ENCODE measurements at places on chromosomes 13 and 19.

GRCh38 chr13:34086281-34086680 lies 268.3 kb downstream of the RFC3 start:
- DNase-seq, result no peak

- no peak for DNase-seq
Measured at GRCh38 chr13:30868799-30869470, 37.1 kb upstream of the MEDAG start.

DNA sequence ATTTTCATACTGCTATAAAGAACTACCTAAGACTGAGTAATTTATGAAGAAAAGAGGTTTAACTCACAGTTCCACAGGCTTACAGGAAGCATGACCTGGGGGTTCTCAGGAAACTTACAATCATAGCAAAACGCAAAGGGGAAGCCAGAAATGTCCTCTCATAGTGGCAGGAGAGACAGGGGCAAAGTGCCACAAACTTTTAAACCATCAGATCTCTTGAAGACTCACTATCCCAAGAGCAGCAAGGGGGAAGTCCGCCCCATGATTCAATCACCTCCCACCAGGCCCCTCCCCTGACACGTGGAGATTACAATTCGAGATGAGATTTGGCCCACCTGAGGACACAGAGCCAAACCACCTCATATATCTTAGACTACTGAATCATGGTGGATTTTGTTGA lies 198.7 kb downstream of the KCTD12 start:
- no peak for DNase-seq

DNA sequence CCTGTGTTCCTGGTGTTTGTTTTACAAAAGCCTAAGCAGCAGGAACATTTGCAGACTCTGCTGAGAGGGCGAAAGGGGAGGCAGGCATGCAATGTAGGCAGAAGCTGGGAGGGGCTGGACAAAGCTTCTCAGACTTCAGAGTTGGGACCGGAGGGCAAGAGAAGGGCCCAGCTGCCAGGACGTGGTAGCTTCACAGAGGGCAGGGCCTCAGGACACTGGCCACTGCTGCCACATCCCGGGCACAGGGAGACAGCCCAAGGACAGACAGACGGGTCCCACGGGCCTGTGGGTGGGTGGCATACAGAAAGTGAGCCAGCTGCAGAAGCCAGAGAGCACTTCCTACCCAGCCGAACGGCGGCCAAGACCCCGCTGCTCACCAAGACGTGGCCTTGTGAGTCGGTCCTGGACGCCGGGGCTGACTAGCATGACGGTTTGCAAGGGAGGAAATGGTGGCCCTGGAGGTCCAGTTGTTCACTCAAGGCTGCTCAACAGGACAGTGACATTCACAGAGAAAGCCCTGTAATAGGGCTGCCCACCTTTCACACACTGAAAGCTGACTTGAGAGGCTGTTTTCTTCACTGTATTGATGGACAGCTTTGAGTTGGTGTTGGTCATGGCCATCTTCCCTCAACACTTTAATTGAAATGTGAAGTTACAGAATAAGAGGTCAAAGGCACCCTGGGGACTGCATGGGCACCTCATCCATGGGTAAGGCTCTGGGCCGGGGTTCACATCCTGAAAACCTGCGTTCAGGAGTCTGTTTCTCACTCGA lies 23.7 kb upstream of the TFDP1 start:
- no peak for DNase-seq

GRCh38 chr19:28466107-28467045 lies 746.6 kb downstream of the UQCRFS1 start:
- peak; percentile 42 for DNase-seq

DNA sequence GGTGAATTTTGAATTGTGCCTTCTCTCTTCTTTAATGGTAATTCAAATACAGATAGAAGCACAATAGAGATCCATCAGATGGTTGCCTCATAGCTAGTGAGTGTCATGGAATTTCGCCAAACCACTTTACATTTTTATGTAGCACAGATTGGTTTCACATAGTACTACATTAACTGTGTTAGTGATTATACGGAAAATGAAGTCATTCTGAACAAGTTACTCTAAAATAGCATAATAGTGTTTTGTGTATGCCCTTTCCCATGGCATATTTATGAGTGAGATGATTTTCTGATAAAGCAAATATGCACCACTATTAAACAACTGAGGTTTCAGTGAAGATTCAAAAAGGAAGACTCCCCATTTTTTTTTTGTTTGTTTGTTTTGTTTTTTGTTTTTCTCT lies 1623.5 kb downstream of the PCDH9 start:
- no peak for DNase-seq

DNA sequence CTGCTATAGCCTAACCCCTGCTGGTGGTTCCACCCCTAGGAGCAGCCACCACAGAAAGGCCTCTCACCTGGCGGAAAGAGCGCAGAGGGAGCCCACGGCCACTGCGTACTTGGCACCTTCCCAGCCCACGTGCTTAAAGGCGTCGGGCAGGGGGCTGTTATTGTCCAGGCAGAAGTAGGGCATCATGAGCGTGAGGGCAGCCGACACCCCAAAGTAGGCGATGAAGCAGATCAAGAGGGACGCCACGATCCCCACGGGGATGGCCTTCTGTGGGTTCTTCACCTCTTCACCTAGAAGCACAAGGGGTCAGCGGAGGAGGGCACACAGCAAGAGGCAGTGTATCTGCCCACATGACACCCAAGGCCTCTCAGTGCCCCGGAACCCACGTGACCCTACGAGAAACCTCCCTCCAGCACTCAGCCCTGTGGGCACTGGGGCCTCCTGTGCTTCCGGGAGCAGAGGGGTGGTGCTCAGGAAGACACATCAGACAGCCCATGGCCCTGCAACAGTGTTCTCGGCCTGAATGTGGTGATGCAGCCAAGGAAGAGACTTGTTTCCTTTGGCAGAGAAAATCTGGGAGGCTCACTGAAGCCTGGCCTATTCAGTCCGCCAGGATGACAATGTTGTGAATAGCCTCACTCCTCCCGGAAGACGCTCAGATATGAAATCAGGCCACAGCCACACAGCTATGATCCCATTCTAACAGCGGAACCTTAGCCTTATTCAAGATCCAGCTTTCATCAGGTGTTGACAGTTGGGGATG lies 72.1 kb downstream of the SLC7A1 start:
- no peak for DNase-seq

DNA sequence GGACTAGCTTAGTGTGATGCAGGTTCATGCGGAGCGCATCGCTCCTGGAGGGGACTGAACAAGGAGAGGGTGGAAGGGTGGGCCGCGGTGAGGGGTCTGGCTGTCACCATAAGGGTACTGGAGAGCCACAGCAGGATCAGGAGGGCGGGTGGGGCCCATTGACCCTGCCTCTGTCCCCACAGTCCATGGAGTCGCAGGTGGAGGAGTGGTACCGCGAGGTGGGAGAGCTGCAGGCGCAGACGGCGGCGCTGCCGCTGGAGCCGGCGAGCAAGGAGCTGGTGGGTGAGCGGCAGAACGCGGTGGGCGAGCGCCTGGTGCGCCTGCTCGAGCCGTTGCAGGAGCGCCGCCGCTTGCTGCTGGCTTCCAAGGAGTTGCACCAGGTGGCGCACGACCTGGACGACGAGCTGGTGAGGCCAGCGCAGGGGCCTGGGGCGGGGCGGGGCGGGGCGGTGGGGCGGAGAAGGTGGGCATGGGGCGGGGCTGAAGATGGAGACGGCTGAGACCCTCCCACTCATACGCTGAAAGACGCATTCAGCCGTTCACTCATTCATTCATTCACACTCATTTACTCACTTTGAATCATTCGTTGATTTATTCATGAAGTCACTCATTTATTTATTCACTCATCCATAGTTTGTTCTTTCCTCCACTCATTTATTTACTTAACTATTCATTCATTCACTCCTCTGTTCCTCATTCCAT lies 27.5 kb upstream of the SHKBP1 start:
- DNase-seq, result no peak

DNA sequence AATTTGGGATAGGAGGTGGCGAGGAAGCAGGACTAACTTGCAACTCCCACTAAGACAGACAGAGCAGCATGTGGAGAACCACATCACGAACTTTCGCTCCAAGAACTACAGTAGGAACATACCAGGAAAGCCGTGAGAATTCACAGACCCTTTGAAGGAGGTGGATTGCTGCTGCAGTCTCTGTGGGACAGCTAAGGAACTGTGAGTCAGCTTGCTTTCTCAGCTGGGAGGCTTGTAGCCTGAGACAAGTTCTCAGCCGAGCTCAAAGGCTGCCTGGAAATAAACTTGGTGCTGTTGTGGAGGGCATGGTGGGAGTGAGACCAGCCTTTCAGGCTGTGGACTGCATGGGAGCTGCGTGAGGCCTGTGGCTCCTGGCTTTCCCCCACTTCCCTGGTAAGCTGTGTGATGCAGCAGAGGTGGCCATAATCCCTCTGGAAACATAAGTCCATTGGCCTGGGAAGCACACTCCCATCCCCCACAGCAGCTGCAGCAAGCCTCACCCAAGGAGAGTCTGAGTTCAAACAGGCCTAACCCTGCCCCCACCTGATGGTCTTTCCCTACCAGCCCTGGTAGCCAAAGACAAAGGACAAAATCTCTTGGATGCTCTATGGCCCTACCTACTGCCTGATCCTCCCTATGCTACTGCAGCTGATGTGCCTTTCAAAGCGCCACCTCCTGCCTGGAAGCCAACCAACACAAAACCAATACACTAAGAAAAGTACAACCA lies 441.1 kb upstream of the HTR2A start:
- DNase-seq, result no peak

GRCh38 chr19:16040642-16041041 lies 35.7 kb upstream of the TPM4 start:
- DNase-seq, result no peak

GRCh38 chr19:57026476-57026875 lies 93.3 kb upstream of the USP29 start:
- no peak for DNase-seq

DNA sequence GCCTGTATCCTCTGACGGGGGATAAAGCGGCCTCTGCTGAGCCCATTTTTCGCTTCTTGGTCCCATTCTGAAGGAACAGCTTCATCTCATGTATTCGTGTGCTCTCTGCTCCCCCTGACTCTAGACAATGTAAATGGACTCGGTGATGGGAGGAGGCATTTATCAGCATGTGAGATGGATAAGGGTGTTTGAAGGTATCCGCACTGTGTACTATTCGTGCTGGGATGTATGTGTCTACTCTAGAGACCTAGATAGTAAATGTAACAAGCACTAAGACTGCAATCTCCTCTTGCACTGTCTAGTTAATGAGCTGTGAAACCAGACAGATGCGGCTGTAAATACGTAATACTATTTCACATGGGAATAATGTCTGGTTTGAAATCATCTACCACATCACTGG lies 134.6 kb upstream of the ARGLU1 start:
- no peak for DNase-seq

DNA sequence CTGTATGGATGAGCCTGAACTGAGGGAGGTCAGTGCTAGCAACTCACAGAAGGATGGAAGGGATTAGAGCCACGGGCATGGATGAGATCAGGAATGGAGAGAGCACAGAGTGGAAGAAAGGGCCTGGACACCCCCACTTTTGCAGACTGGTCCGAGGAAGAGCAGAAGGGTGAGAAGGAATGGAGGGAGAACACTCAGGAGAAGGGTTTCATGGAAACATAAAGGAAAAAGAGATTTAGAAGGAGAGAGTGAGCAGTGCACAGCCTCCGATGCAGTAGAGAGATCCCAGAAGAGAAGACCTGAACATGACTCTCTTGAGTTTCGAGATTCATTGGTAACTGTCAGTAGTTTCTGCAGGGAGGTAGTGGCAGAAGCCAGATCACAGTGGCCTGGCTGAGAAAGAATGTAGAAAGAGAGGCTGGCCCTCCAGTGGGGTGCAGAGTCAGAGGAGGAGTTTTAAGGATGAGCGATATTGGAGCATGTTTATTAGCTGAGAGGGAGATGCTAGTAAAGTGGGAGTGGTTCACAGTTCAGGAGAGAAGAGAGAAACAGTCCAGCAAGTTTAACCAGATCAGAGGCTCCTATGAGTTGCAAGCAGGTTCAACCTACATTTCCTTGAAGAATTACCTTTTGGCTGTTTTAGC lies 108.9 kb downstream of the ZAR1L start:
- DNase-seq, result no peak
